ENCODE measurements at places on chromosomes 7 and 10.

DNA sequence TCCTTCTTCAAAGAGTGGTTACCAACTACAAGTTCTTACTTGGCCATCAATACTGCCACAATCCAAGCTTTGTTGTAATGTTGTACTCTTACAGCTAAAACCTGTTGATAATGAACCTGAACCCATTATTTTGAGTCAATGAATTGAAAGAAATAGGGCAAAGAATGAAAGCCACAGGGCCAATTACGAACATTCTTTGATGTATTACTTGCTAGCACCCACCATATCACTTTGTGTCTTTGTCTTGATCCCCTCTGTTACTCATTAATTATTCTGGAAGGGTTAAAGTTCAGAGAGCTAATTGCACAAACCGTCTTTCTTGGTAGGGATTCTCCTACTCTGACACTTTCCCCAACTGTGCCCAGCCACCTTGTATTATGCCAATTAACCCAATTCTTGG, 53.2 kb upstream of the TFEC start:
- DNase-seq, result no peak

DNA sequence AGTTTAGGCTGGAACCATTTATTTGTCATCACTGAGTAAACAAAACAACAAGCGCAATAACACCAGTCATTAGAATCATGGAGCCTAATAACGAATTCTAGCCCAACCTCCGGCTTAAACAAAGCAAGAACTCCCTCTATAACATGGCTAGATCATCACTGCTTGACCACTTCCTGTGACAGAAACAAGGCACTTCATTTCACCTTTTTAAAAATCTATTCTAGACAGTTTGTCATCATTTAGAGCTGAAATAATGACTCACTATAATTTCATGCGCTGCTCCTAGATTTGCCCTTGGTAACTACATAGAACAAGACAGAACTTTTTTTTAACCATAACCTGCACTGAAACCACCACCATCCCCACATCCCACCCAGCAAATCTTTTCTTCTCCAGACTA, 81.3 kb downstream of the OSBPL3 start:
- no peak for DNase-seq

GRCh38 chr10:20303453-20304152, 487.4 kb downstream of the PLXDC2 start:
- no peak for DNase-seq

GRCh38 chr10:14366760-14367159, 36.0 kb upstream of the FRMD4A start:
- no peak for DNase-seq

DNA sequence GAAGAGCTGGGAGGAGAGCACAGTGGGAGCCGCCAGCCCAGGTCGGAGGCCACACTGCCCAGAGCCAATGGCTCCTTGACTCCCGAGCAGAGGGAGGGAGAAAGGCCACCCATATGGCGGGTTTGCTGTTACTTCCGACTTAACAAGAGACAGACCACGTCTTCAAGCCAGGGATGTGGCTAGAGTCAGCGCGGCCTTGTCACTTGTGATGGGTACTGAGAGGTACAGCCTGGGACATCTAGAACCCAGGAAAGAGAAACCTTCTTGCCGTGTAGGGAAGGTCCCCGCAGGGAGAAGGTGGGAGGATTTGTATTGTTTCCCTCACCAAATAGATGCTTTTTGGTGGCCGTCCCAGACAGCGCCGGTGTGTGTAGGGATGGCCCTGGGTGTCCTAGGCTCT, 127.6 kb downstream of the PAXIP1 start:
- DNase-seq, result no peak

GRCh38 chr10:32298075-32298812, 48.7 kb downstream of the EPC1 start:
- DNase-seq, result no peak

- DNase-seq, result no peak
These were observed 20.3 kb downstream of the CHAT start for GRCh38 chr10:49634069-49634660.

DNA sequence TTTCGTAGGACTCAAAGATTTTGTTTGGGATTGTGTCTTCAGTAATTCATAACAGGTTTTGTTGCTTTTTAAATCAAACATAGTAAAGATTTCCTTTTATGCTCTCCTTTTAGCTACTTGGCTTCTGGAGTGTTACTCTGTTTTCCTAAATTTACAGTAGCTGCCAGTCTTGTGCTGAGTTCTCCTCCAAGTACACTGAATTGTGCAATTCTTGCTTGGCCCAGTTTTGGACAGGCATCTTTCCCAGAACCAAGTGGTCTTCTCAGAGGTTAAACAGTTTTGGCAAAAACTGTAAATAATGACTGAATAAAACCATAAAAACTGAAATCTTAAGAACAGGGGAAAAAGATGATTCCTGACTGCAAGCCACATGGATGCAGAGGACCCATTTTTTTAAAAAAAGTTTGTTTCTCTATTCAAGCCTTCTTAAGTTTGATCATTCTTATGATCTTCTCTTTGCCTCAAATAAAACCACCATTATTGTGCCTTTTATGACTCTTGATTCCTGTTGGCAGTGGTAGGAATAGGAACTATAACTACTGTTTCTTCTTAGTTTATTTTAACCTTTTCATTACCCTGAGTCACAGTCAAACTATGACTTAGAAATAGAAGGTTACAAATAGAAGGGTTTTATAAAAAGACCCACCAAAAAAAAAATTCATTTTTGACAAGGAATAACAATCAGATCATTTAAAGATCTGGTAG, 88.0 kb downstream of the MDFIC start:
- DNase-seq, result no peak

GRCh38 chr10:77872151-77872946, 54.2 kb downstream of the DLG5 start:
- no peak for DNase-seq

GRCh38 chr7:12210179-12211053, 678 bp upstream of the TMEM106B start:
- DNase-seq, result peak; percentile 9

DNA sequence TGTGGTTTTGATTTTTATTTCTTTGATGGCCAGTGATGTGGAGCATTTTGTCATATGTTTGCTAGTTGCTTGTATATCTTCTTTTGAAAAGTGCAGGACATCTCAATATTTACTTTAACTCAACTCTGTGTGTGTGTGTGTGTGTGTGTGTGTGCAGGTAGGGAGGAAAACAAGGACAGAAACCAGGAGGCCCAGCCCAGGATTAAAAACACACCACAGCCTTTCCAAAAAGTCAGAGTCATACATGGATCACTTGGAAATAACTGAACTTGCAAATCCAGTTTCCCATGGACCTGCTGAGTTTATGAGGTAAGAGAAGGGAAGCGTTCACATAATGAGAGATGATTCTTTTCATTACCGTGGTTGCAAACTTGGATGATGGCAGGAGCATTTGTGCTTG, 189.9 kb upstream of the LYZL1 start:
- DNase-seq, result no peak

DNA sequence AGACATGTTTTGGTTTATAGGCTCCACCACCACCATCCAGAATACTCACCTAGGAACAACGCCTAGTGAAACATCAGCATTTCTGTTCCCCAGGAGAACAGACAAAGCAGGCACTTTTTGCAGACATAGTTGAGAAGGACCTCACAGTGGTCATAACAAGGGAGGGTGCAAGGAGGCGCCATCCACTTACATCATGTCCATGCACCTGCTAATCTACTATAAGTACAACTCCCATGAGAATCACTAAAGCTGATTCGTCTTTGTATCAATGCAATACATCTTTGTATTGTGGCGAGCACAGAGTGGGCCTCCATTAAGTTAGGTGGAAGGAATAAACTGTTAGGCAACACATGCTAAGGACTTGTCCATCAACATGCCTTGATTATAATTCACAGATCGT, 207.1 kb downstream of the KCNMA1 start:
- DNase-seq, result no peak

DNA sequence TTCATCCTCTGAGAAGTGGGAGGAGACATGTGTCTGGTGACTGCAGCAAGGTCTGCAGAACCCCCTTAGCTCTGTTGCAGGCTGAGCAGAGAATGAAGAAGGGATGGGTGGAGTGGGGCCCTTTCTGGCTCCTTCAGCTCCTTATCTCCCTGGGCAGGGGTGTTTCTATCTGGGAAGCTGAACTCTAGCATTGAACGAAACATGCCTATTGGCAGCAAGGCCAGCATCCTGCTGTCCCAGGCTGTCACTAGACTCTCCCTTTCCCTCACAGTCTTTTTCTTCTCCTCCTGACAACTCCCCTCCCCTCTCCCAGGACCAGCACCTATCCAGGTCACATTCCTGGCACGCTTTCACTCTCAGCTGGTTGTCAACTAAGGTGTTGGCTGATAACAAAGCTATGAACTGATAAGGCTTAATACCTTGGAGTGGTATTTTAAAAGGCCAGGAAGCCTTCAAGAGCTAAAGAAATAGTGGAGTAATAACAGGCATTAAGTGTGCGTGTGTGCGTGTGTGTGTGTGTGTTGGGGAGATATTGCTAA, 128.8 kb upstream of the FZD8 start:
- no peak for DNase-seq

GRCh38 chr7:30909431-30909830, 2.2 kb upstream of the AQP1 start:
- no peak for DNase-seq

Data from activated CD8-positive, alpha-beta memory T cell treated with anti-CD3 and anti-CD28 coated beads for 4 hours (primary cell).